ENCODE measurements at places on chromosomes 5 and 9.
A peak's percentile ranks its signal among the peaks of the same experiment; 100 is the strongest.

DNA sequence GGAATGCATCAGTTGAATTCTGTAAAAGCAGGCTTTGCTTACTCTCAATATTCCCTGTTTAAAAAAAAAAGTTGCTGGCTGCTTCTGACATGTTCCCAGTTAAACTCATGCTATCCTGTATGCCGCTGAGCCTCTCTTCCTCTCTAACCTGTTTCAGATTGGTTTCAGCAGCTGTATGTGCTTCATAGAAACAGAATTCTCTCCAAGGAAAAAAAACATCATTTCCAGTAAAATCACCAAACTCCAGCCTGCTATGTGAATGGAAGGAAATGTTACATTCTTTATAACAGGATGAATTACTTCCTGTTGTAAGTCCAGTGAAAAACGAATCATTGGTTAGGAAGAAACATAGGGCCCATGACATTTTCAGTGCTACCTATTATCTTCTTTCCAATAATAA lies 25.7 kb upstream of the KCNV2 start:
- no peak for DNase-seq

GRCh38 chr9:95188459-95188858 lies 129.1 kb downstream of the FANCC start:
- no peak for DNase-seq

DNA sequence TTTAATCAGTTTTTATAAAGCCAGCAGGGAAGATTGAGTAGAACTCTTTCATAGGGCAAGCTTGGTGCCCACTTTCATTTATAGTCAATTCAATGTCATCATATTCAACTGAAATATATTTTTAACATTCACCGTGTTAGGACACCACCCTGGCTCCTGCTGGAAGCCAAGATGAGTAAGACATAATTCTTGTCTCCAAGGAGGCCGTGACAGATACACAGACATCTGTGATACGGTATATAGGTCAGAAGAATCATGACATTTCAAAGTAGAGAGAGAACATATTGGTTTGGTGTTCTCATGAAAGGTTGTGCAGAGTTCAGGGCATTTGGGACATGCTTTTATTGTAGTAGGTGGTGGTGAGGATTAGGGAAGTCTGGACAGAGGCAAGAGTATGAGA lies 120.1 kb downstream of the CMYA5 start:
- no peak for DNase-seq

DNA sequence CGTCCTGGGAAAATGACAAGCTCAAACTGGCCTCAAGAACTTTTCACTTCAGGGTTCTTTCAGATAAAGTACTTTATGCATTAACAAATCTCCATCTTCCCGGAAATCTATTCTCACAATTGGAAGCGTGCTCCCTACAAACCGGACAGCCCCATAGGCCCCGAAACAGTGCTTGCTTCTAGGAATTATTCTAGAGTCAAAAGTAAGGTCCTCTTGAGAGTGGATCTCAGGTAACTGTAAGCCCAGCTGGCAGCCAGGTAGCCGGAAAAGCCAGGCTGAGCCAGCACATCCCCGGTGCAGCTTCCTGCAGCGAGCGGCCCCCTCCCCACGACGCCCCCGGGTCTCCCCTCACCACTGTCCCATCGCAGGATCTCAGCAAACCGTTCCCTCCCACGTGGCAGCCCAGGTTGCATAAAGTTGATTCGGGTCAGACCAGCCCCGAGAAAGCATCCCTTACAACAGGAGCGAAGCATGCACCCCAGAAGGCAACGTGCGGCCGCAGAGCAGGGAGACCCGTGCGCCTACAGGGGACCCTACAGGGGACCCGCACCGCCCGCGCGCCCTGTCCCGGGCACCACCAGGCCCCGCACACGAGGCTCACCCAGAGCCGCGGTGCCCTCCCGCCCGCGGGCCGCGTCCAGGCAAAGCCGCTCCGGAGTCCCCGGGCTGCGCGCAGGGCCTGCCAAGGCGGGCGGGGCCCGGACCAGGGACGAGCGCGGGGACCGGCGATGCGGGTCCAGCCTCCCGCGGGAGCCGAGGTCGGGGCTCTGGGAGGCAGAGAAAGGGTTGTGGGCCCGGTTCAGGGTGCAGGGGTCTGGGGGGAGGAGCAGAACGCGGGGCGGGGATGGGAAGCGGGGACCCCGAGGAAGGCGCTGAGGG lies 920 bp downstream of the LPCAT1 start:
- DNase-seq, result no peak

GRCh38 chr9:133533857-133534256 lies 647 bp upstream of the ADAMTSL2 start:
- DNase-seq, result no peak

- peak; percentile 12 for DNase-seq
Measured at GRCh38 chr5:17096952-17097695, 120.3 kb upstream of the BASP1 start.

- no peak for DNase-seq
Measured at GRCh38 chr9:82604947-82605656, 457.8 kb downstream of the RASEF start.

GRCh38 chr5:83124593-83124992 lies 47.2 kb downstream of the XRCC4 start:
- DNase-seq, result no peak

- DNase-seq, result no peak
Measured at GRCh38 chr5:118616281-118616680, 372.1 kb downstream of the DTWD2 start.

GRCh38 chr5:141605523-141606277 lies 13.1 kb downstream of the DIAPH1 start:
- DNase-seq, result no peak

- no peak for DNase-seq
Measured at GRCh38 chr9:10729213-10729612, 116.4 kb upstream of the PTPRD start.

GRCh38 chr5:158611581-158611980 lies 488.1 kb downstream of the EBF1 start:
- no peak for DNase-seq

- no peak for DNase-seq
Measured at GRCh38 chr9:32930486-32930885, 70.9 kb downstream of the APTX start.

DNA sequence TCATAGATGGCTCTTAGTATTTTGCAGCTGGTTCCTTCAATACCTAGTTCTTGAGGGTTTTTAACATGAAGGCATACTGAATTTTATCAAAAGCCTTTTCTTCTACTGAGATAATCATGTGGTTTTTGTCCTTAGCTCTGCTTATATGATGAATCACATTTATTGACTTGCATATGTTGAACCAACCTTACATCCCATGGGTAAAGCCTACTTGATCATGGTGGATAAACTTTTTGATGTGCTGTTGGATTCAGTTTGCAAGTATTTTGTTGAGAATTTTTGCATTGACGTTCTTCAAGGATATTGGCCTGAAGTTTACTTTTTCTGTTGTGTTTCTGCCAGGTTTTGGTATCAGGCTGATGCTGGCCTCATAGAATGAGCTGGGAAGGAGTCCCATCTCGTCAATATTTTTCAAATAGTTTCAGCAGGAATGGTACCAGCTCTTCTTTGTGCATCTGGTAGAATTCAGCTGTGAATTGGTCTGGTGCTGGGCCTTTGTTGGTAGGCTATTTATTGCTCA lies 49.7 kb downstream of the YIPF5 start:
- DNase-seq, result no peak

- DNase-seq, result no peak
Measured at GRCh38 chr5:141007791-141008190, 41.5 kb downstream of the PCDHAC2 start.

- DNase-seq, result no peak
Measured at GRCh38 chr9:76438841-76439588, 20.0 kb upstream of the GCNT1 start.

DNA sequence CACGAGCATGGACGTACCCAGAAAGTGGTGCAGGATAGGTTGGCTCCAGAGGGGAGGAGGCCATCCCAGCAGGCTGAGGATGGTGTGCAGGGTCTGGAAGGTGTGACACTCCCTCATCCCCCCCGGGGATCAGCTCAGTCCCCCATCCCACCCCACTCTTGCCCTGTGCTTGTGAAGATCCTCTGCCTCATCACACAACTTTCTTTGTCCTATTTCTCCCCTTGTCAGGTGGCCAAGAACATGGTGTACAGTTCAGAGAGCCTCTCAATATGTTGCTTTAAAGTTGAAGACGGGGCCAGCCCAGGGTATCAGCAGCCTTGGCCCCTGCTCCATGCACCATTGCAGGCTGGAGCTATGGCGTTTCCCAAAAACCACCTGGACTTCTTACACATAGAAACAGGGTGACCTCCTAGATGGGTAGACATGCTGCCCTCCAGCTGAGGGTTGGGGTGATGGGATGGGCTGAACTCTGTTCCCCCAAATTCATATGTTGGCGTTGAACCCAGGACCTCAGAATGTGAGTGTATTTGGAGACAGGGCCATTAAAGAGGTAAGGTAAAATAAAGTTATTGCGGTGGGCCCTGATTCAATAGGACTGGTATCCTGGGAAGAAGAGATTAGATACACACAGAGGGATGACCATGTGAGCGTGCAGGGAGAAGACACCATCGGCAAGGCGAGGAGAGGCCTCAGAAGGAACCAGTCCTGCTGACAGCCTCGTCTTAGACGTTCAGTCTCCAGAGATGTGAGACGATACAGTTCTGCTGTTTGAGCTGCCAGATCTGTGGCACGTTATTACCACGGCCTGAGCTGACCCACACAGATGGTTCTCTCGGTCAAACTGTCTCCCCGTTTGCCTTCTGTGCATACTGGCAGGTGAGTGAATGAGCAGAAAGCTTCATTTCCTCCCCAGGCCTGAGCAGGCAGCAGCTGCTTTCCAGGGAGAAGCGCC lies 272.5 kb downstream of the GADD45G start:
- DNase-seq, result no peak

GRCh38 chr9:71664566-71664965 lies 103.7 kb downstream of the CEMIP2 start:
- DNase-seq, result no peak

DNA sequence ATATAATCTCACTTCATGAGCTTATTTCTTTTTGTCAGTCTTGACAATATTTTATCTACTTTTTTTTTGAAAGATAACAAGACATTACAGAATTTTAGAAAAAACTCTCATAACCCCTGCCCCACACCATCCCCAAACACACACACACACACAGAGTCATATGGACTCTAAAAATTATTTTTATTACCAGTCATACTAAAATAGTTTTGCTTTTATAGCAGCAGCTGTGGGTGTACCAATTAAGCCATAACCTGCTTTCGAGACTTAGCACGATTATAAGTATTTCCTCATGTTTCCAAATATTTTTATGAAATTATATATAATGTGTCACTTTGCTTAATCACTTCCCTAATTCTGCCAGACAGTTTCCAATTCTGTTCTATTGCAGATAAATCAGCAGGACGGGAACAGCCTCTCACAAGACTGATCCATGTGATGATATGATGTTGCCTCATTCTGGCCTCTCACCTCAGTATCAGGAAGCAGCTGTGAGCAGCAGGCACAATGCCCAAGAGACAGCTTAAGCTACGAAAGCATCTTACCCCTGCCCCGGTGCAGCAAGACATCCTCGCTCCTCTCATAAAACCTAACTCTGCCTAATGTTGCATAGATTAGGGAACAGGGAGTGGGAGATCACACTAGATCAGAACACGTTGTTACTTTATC lies 7.0 kb downstream of the PDCL start:
- no peak for DNase-seq
